Activated T-cell treated with anti-CD3 and anti-CD28 coated beads for 1 hour (primary cell): ENCODE measurements at places on chromosomes 5 and 9.

DNA sequence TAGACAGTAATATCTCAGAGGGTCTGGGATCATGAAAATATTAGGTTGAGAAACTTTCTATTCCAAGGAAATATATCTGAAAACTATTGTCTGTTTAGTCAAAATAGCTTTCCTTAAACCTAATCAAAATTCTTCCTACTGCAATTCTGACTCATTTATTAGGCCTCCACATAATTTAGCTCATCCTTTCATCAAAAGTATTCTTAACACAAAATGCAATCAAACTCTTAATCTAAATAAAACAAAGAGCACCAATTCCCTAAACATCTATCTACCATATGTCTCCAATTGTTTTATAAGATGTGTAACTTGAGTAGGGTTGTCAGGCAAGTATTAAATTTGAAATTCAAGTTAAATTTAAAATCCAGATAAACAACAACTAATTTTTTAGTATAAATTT lies 142.1 kb downstream of the PLK2 start:
- DNase-seq: no peak

DNA sequence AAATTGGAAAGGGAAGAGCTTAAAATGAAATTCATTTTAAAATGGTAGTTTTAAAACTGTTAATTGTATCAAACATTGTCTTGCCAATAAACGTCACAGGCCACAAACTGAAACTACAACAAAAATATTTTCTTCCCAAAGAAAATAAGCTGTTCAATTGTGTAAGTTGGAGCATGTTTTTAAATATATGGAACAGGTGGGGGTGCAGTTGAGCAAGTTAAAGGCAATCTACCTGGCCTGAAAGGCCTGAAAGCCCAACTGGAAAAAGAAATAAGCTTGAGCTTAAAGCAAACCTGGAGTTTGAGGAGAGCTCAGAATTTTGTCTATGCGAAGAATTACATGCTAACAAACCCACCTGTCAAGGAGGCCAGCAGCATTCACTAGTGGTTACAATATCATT lies 439.5 kb downstream of the ACTL7B start:
- no peak for DNase-seq

GRCh38 chr5:168093200-168093910 lies 198.1 kb upstream of the WWC1 start:
- no peak for DNase-seq

- DNase-seq: no peak
Measured at GRCh38 chr9:109934857-109935215, 154.8 kb downstream of the PALM2AKAP2 start.

- DNase-seq: no peak
Measured at GRCh38 chr5:153463806-153464205, 26.7 kb upstream of the GRIA1 start.

DNA sequence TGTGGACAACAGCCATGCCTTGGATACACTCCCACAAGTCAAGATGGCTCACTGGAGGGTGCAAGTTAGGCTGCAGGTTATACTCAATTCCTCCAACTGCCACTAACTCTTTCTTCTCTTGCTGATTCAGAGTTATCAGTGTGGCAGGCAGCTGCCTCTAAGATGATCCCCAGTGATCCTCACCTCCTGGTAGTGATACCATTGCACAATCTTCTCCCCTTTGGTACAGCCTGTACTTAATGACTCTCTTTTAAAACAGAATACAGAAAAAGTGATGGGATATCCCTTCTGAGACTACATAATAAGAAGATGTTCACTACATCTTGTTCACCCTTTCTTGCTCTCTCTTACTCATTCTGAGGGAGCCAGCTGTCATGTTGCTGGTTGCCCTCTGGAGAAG lies 323.1 kb downstream of the RAB3C start:
- no peak for DNase-seq

DNA sequence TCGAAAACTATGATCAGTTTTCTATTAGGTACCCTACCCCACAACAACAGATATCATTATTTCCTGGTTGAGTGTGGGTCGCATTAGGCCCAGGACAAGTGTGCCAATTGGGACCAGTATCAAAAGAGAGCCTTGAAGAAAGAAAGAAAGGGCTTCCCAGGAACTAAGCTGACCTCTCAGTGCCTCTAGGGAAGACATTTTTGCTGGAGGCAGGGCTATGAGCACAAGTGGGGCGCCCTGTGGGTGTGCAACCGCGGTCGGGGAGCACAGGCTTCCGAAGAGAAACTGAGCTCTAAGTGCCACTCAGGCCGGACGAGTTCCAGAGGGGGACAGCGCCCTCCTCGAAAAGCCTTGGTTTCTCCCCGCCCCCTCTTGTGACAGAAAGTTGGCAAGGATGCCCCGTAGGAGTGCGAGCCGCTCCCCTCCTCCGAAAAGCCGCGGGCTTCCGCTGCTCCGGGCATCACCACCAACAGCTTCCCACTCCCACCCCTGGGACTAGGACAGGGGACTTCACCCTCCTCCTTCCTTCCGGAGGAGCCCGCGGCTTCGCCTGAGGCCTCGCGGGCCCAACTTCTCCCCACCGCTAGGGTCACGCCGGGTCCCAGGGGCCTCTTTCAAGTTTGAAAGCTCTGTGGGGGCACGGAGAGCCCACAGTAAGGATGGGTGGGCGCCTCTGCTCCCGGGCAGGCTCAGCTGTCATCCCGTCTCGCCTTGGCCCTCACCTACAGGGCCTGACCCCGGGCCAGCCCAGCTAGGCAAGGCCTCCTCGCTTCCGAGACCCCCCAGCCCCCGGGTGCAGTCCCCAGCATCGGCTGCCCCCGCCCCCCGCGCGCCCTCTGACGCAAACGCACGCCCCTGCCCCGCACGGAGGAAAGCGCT lies 2.0 kb downstream of the NR2F1-AS1 start:
- DNase-seq: no peak

GRCh38 chr5:74476819-74477453 lies 163.6 kb downstream of the ENC1 start:
- no peak for DNase-seq

GRCh38 chr5:137370096-137371071 lies 128.7 kb downstream of the SPOCK1 start:
- DNase-seq: no peak

DNA sequence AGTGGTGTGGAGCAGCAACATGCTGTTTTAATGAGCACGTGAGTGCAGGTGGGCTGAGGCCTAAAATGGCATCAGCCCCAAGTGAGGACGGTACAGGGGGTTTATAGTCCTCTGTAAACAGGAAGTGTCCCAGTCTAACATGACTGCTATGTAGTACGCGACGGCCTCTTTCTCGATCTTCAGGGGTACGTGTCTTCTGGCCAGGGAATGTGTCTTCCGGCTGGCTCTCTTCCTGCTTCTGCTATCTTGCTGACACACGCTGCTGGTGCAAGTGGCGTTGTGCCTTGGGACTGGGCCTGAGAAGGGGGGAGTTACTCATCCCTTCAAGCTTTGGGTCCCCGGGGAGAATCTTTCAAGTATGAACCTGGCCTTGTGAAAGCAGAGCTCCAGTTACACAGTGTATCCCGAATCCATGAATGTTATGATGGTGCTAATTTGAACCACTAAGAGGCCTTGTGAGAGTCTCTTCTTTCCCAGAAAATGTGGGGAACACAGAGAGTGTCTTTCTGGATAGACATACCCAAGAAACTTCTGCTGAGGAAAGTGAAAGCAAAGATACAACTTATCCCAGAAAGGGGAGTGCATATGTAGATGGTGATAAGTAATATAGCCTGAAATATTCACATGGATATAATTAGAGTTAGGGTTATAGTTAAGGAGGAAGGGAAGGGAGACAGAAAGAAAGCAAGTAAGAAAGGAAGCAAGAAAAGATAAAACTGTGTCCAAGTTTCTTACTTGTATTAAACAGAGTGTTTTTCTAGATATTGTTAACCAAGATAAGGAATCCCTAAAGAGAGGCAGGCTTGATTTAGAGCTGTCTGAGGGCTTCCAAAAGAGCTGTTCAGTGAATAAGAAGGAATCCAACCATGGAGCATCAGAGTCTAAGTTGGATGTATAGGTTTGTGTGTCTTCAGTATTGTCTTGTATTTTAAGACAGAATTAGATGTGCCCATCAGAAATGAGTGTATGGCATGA lies 35.5 kb upstream of the ANXA2R start:
- no peak for DNase-seq

DNA sequence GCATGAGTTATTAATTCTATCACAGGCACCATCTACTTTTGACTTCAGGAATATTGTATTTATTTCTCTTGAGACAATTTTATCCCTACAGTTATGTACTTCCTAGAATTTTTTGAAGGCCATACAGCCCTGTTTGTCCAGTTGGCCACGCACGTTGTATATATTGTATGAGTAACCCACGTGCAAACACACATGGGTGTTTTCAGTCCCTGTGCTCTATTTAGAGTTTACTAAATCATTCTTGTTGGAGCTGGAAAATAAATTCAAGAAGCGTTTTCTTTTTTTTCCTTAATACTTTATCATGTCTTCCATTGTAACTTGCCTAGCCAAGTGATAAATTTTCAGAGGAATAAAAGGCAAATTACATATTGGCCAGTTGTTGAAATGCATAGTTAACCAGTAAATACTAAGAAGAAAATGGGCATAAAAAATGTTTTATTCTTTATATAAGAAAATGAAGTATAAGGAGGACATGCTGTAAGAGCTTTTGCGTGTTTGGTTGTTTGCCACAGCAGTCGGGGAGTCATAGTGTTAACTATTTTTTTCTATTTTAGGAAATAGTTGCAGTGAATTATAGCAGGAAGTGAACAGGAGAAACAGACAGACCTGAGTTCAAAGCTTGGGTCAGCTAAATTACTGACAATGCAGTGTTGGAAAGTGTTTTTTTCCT lies 86.4 kb upstream of the MINAR2 start:
- DNase-seq: no peak

- no peak for DNase-seq
Measured at GRCh38 chr9:94805051-94805489, 78.6 kb downstream of the AOPEP start.

- DNase-seq: no peak
Measured at GRCh38 chr5:157241483-157241882, 24.4 kb upstream of the CYFIP2 start.

DNA sequence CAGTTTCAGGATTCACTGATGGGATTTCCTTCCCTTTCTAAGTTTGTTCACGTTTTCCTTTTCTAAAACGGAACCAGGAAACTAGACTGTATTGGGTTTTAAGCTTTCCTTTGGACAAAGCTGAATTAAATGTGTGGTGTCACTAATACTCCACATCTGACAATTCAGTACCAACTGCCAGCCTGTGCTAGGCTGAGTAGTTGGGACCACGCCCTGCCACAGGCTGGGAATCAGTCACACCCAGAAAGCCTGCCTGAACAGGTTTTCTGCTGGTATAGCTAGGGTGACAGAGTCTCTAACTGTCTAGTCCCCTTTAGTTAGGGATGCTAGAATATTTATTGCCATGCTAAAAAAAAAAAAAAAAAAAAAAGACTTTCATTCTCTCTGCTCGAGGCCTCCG lies 15.6 kb downstream of the SPACA9 start:
- DNase-seq: no peak

GRCh38 chr5:19685473-19685872 lies 302.5 kb downstream of the CDH18 start:
- no peak for DNase-seq

DNA sequence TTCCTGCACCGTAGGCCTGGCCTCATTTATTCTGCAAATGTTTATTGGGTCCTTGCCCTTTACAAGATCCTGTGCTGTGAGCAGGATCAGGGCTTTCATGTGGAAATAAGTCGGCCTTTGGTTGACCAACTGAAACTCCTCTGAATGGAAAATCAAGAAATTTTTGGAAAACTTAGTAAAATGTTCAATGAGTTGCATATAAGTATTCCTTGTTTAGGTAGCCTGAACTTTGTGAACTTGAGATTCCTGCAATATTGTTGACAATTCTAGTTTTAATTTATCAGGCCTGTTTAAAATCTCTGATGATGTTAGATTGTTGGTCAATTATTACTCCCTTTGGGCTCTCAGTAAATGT lies 1.1 kb downstream of the MAML1 start:
- DNase-seq: no peak

GRCh38 chr5:83507431-83507830 lies 35.9 kb downstream of the VCAN start:
- no peak for DNase-seq

- no peak for DNase-seq
Measured at GRCh38 chr9:127753148-127753547, 18.1 kb upstream of the TOR2A start.
